ENCODE measurements at places on chromosomes 13 and 19.

GRCh38 chr13:40146063-40146462 lies 490.6 kb downstream of the COG6 start:
- no peak for DNase-seq

- DNase-seq = no peak
These were observed 178.5 kb downstream of the PRR20E start for GRCh38 chr13:57345526-57345925.

- DNase-seq = no peak
These were observed 189.0 kb downstream of the LACC1 start for GRCh38 chr13:44068737-44069136.

GRCh38 chr19:8478598-8478997 lies 23.8 kb downstream of the PRAM1 start:
- DNase-seq = no peak

DNA sequence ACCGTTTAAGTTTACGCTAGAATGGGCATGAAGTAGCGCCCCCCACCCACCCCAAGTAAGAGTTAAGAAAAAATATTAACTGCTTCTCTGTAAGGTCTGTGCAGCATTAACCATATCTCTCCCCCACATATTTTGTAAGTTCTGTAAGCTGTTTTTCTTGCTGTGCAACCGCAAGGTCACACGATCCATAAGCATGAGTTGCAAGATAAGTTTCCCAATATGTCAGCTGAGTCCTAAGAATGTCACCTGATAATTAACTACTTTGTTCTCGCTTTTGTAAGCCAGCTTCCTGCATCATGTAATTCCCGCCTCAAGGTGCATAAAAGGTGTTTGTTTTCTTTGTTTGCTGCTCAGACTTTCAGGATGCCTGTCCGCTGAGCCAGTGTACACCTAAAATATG lies 187.0 kb downstream of the MYO16 start:
- no peak for DNase-seq
